NCI-H69 (cell line): ENCODE measurements at places on chromosomes 2 and 18.

DNA sequence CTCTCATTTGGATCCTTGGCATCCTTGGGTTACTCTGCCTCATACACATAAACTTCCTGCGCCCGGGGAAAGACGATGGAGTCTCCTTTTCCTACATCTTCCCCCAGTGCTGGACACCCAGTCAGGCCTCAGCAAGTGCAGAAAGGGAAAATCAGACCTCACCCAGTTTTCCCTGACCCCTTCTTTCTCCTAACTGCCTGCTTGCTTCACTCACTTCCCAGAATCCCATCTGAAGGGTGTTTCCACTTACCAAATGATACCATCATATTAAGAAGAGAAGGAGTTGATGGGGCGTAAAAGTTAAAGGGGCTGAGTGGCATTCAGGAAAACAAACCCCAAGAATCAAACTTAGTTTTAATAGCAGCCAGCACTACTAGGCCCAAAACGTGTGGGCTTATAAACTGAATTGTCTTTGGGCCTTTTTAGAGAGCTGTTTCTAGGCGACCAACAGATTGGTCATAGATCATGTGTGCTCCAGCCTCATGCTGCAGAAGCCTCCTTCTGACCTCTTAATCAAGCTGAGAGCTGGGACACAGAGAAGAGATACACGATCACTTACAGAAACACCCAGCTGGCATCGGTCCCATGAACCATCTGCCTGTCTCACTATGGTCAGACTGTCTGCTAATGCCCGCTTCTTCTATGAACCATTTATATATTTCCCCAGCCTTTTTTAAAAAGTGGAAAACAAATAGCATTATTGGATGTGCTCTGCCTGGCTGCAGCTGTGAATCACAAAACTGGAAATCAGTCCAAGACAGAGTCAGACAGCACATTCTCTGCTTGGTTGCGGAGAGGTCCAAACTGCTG lies 165.7 kb upstream of the SLC14A2 start:
- DNase-seq: peak; percentile 87

- peak; percentile 98 for DNase-seq
Observed at GRCh38 chr18:62751341-62751821, 36.0 kb downstream of the PHLPP1 start.

- no peak for DNase-seq
Observed at GRCh38 chr2:119808516-119809147, 48.9 kb downstream of the PTPN4 start.

GRCh38 chr18:58324824-58325480 lies 280.9 kb downstream of the NEDD4L start:
- no peak for DNase-seq

DNA sequence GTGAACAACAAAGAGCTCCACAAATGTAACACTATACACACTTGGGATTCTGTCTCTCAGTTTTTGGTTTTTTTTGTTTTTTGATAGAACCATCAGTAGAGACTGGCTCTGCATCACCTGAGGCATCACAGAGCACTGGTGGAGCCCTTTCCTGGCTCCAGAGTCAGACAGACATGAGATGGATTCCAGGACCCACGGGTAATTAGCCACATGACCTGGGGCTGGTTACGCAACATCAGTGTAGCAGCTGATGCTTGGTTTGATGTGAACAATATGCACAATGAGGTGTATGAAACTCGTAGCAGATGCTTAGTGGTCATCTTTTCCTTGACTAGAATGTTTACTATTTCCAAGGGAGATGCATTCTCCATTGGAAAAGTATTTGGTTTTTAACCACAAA lies 40.7 kb downstream of the CMPK2 start:
- peak; percentile 23 for DNase-seq

DNA sequence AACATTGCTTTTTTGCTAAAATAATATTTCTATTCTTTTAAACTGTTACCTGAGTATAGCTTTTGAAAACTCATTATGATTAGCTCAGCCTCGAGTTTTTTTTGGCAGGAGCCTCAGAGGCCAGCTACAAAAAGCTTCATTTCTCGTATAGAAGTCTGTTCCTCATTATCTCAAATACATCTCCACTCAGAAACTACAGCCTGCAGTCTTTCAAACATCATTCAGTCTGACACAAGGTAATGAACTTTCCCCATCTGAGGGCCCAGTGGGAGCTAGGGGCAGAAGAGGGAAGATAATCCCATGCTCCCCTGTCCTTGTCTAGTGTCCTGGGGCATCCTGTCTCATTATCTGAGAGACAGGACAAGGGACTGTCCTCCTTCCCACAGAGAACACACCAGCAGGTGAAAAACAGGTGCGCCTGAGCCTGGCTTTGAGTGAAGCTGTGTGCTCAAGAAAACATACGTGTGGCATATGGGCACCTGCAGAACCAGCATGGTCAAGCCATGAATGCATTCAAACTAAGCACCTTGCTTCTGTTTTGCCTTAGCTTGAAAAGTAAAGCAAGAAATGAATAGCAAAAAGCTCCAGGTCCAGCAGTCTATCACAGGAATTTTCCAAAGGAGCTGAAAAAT lies 247.5 kb downstream of the MREG start:
- DNase-seq: no peak

DNA sequence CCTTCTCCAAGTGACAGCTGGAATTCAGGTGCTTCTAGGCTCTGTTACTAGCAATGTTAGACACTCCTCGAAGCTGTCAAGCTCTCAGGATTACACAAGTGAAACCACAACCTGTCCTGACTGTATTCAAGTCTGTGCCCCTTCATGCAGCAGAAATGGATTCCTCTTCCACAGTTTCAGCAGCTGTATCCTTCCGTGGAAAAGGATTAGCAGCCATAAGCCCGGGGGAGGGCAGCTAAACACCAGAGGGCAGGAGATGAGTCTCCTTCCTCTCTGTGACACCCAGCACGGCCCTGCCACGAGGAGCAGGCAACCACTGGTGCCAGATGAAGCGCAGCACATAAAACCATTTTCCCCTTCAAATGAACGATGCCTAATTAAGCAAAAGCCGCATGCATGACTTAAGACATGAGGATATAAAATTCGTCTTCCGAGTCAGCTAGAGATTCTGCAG lies 1.2 kb downstream of the ST3GAL5 start:
- peak; percentile 59 for DNase-seq

GRCh38 chr18:77339623-77340022 lies 90.0 kb downstream of the GALR1 start:
- no peak for DNase-seq

GRCh38 chr18:395456-396250 lies 104.8 kb downstream of the COLEC12 start:
- DNase-seq: peak; percentile 100

- no peak for DNase-seq
Observed at GRCh38 chr18:58827886-58828285, 36.8 kb upstream of the ZNF532 start.

GRCh38 chr2:833180-833579 lies 117.5 kb upstream of the SNTG2 start:
- no peak for DNase-seq

DNA sequence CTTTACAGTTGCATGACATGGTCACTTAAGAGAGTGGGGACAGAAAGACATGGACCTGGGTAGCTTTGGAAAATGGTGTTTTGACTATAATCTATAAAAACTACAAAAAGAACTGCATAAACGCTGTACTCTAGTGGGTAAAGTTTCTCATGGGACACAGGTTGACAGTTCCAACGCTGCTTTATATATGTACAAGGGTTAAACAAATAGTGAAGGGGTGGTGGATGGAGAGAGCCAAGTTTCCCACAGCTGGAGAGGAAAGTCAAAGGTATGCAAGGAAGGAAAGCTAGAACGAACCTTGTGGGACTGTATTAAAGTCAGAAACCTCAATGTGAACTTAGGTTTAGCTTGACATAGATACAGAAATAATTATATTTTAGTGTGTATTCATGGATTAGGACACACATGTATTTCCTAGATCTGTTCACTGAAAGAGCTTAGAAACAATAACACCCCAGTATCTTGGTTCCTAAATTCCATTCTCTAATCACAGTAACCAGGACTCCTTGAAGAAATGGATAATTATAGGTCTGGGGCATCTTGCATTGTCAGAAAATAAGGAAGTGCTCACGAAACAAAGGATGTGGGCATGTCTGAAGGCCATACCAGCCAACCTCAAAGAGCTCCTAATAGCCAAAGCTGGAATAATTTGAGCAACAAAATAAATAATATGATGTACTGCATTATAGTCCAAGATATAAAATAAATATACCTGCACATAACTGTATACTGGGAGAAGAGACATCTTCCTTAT lies 28.8 kb downstream of the TANC1 start:
- peak; percentile 6 for DNase-seq

GRCh38 chr2:178199334-178199733 lies 5.0 kb downstream of the OSBPL6 start:
- DNase-seq: peak; percentile 57

GRCh38 chr18:63603772-63604171 lies 16.6 kb downstream of the SERPINB13 start:
- no peak for DNase-seq

GRCh38 chr2:64792995-64793639 lies 139.4 kb upstream of the SERTAD2 start:
- DNase-seq: no peak

DNA sequence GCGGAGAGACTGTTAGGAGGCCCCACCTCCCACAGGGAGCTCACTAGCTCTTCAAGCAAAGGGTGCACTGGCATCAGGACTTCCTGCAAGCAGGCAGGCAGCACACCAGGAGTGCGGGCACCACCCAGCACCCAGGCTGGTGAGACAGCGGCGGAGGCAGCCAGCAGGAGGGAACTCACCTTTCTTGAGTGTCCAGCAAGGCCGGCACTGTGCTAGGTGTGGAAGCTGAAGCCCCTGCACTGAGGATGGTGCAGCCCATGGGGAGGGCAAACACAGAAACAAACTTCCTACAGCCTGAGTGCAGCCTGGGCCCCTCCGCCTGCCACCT lies 100.7 kb upstream of the ID2 start:
- peak; percentile 65 for DNase-seq

GRCh38 chr2:65404988-65405697 lies 27.3 kb downstream of the SPRED2 start:
- DNase-seq: peak; percentile 32

DNA sequence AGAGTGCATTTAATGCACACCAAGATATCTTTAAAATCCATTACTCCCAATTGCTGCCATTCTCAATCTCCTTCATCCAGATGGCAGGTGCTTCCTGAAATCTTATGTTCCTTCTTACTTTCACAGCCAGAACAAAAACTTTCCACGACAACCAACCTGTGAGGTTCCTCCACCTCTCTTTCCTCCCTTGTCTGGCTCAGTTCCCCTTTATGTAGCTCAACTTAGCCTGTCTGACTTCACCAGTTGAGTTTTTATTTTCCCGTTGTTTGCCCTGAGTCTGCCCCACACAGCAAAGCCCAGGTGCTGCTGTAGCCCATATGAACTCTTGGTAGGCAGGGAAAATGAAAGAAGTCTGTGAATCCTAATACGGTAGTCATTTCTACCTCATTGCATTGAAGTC lies 112.5 kb downstream of the MREG start:
- DNase-seq: no peak

GRCh38 chr2:100875516-100876230 lies 55.7 kb downstream of the NPAS2 start:
- no peak for DNase-seq

- no peak for DNase-seq
Observed at GRCh38 chr2:239229545-239230279, 171.1 kb downstream of the HDAC4 start.

GRCh38 chr2:47808614-47809013 lies 25.7 kb downstream of the MSH6 start:
- DNase-seq: no peak

DNA sequence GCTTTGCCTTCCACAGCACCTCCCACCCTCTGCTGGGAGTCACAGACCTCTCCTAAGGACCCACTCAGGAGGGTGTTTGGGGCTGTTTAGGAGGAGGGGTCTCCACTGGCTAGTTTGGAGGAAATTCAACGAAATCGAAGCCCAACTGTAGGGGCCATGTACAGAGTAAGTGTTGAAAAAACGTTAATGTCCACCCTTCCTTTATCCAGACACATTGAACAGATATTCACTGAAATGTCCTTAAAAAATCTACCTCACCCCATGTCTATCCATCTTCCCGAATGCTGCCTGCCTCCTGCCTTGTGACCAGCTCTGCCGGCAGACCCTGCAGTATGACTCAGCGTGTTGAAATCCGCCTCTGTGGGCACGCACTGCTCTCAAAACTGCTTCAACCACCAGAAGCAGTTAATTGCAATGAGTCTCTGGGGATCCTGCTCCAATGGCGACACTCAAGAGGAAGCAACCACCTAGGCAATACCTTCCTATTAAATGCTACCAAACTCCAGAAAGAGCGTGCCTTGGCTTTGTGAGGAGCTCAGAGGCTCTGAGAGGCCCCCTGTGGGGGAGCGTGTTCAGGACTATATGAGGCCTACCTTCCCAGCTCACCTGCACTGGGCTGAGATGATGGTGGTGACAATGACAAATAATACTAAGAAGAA lies 61.4 kb upstream of the RTN4 start:
- peak; percentile 89 for DNase-seq

DNA sequence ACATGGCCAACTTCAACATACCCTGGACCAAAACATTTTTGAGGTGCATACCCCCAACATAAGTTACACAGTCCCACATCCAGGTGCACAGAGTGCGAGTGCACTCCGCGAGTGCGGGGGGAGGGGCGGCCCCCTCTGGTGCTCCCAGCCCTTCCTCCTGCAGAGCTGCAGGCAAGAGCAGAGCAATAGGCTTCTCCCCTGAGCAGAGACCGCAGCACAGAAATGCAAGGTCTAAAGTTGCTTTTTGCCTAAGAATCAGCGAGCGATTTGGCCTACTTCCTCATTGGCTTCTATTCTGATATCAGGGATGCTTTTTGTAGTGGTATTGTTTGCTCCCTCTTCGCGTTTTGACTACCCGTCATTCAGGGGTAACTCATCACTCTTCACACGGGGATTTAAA lies 40.6 kb downstream of the BOLA3 start:
- DNase-seq: no peak
